ENCODE measurements at places on chromosomes 11 and 22.
A peak's percentile ranks its signal among the peaks of the same experiment; 100 is the strongest.

DNA sequence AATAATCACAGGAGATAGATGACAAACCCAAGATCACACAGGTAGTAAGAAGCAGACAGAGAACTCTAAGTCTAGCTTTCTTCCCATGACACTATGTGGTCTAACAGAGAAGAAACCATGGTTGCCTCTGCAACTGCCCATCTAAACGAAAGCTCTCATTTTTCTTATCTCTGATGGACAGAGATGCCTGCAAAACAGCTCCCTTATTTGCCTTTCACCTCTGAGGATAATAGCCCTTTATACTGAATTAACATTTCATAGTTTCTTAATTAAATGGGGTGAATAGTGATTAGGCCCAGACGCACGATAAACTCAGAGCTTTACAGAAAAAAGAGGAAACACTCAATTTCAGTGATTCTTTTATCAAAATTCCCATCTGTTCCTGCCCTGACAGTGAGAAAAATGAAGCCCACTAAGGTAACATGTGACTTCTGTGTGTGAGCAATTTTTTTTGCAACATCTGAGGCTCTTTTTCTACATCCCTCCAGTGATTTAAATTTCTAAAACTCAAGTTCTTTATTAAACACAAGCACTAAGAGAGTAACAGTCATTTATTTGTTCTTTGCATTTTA is 24.6 kb downstream of the OR2AG2 start:
- DNase-seq = no peak
- no peaks in the 10 kb centered on the region for H3K36me3 ChIP-seq
- no peak overlapping the region for H3K4me3 ChIP-seq
- H3K27me3 ChIP-seq = peaks cover 24% of the 10 kb centered on the region
- H3K4me1 ChIP-seq = no peaks in the 10 kb centered on the region
- no peak overlapping the region for H3K27ac ChIP-seq

GRCh38 chr11:114890038-114890437 is 211.7 kb downstream of the NXPE2 start:
- no peak overlapping the region for H3K27ac ChIP-seq
- no peaks in the 10 kb centered on the region for H3K27me3 ChIP-seq

DNA sequence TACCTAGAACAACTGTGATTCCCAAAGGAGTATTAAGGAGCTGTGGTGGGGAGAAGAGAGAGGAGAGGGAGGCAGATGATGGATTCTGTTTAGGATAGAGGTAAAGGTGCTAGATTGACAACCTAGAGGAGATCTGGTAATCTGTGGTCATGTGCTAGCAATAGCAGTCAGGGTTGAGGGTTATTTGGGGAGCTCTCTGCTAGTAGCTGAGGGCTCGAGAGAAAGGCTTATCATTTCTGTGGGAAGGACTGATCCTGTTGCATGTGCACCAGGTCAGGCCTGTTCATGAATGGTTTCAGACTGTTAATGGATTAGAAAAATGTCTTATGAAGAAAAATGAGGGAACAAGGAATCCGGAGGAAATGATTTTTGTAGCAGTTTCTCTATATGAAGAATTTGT is 63.2 kb downstream of the MTMR3 start:
- no peak overlapping the region for H3K4me3 ChIP-seq
- no peaks in the 10 kb centered on the region for H3K27me3 ChIP-seq
- no peak overlapping the region for H3K27ac ChIP-seq
- peaks cover 32% of the 10 kb centered on the region for H3K4me1 ChIP-seq
- no peaks in the 10 kb centered on the region for H3K36me3 ChIP-seq

DNA sequence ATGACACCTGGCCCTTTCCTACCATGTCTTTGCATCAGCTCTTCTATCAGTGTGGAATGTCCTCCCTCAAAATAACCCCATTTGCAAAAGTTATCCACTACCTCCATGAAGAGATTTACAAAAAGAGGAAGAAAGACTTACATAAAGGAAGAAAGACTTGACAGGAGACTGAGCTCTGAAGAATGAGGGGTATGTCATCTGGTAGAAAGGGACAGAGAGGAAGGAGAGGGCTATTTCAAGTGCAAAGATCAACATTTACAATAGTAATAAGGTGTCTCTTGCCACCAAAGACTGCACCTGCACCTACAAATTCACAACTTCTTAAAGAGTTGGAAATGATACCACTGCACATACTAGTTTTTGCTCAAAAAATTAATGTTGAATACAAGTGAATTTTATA is 18.2 kb downstream of the PAK1 start:
- H3K4me3 ChIP-seq = no peak overlapping the region
- no peak for DNase-seq
- no peaks in the 10 kb centered on the region for H3K36me3 ChIP-seq

- H3K27ac ChIP-seq = peak overlapping the region; percentile 77
- DNase-seq = no peak
- no peaks in the 10 kb centered on the region for H3K27me3 ChIP-seq
Observed at GRCh38 chr11:35337136-35337913, 82.0 kb downstream of the SLC1A2 start.

GRCh38 chr11:59553323-59553722 is 42.0 kb downstream of the OR4D9 start:
- no peak overlapping the region for H3K4me3 ChIP-seq
- no peaks in the 10 kb centered on the region for H3K27me3 ChIP-seq
- H3K4me1 ChIP-seq = no peaks in the 10 kb centered on the region
- DNase-seq = no peak
- H3K27ac ChIP-seq = no peak overlapping the region
